ENCODE measurements at places on chromosomes 1 and 21.

DNA sequence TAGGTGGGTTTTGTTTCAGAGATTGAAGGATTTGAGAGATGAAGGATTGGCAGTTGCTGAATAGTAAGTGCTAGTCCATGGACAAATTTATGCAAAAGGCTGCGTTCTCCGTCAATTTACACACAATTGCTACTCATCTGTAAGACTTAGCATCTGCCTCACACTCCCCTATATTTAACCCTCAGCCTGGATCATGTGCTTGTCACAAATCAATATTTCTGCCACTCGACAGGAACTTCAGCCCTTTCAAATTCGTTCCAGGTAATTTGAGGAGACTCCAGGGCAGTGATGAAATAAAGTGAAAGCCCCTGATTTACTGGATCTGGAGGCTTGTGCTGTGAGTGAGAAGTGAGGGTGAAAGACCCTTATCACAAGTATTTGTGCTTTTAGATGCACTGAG, 105.6 kb upstream of the UBE2U start:
- no peak for DNase-seq

DNA sequence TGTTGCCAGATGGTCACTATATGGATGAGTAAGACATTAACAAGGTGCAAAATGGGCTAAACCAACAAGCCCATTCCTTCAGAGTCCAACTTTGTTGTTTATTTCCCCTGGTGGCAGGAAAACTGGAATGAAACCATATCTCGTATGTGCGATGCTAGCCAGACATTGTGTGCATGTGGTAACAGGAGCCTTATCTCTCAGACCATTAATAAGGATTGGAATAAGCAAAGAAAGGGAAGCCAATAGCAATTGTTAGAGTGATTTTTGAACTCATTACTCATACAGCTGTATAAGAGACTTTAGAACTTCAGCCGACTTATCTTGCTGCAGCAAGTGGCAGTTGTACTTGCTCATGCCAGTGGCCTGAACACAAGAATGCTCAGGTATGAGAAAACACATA, 30.0 kb upstream of the HMCN1 start:
- DNase-seq: no peak

- DNase-seq: no peak
Observed at GRCh38 chr1:86748622-86749373, 44.4 kb downstream of the SH3GLB1 start.

- DNase-seq: no peak
Observed at GRCh38 chr1:8382051-8382505, 64.2 kb downstream of the SLC45A1 start.

DNA sequence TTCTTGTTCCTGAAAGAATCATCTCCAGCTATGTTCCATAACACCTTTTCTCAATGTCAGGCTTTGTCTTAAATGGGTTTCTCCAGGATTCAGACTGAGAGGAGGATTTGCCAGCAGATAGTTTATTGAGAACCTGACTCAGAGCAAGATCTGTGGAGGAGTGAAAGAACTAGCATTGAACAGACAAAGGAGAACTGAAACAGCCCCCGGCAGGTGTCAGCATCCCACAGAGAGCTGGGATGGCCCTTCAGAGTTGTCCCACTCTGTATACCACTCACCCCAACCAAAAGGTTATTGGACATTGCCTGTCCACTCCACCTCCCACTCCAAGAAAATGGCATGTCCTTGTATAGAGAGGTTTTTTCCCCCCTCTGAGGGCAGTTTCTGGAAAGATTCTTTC, 270.7 kb downstream of the PAPPA2 start:
- no peak for DNase-seq

GRCh38 chr1:205536759-205537361, 32.4 kb downstream of the CDK18 start:
- DNase-seq: no peak

DNA sequence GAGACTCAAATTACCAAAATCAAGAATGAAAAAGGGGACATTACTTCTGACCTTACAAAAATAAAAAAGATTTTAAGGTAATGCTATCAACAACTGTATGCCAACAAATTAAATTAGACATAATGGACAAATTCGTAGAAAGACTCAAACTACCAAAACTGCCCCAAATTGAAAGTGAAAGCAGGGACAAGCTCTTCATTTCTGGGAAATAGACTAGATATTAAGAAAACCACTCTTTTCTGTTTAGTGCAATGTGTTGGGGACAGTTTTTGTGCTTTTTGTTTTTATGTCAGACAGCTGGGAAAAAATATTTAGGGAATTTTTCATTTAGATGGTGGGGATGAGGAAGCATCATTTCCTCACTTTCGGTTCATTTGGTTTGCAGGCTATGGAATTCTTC, 4.9 kb upstream of the GBP1 start:
- no peak for DNase-seq

DNA sequence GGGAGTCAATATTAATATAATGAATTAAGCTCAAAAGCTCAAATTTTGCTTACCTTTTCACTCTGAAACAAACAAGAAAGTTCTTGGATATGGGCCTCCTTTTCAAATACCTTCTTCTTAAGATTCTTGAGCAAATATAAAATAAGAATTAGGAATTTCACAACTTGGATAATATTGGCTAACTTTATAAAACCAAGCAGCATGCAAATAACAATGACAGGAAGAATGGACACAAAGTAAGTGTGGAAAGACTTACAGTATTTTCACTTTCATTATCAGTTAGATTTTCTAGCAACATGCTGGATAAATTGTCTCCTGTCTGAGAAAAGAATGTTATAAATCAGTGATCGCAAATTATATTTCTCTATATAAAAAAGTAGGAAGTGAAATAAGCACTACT, 13.2 kb downstream of the ODF2L start:
- DNase-seq: no peak

- DNase-seq: no peak
Observed at GRCh38 chr1:173478094-173478674, 1.0 kb downstream of the PRDX6 start.

- DNase-seq: no peak
Observed at GRCh38 chr1:241675983-241676382, 23.9 kb downstream of the WDR64 start.

DNA sequence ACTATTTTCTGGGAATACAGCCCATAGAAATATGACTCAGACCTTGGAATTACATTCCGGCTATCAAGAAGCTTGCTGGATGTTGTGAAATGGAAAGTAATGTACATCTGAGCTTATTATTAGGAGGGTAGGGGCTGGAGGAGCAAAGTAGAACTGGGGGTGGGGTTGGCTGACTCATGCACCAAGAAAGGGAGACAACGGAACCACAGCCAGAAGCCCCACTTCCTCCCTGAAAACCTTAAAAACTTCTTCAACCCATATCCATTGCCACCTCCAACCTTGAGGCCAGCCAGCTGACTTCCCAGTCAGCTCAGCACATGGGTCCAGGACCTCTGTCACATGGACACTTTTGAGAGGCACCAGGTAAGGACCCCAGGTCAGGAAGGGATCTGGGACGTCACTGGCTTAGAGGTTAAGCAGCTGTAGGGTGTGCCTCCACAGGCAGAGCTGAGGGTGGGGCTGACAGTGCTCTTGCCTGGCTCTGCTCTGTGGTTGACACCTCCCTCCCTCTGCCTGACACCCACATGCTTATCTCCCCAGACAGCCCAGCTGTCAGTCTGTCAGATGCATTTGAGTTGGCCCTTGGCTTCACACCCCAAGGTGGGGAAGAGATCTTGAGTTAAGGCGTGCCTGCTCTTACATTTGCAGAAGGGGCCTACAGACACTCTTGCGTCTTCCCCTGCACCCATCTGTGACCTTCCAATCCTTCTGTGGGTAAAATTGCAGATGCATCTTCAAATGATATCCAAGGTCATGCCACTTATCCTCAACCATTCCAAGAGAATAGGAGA, 5.7 kb upstream of the ZNF683 start:
- DNase-seq: no peak

- no peak for DNase-seq
Observed at GRCh38 chr1:223885614-223886013, 39.9 kb upstream of the TP53BP2 start.

DNA sequence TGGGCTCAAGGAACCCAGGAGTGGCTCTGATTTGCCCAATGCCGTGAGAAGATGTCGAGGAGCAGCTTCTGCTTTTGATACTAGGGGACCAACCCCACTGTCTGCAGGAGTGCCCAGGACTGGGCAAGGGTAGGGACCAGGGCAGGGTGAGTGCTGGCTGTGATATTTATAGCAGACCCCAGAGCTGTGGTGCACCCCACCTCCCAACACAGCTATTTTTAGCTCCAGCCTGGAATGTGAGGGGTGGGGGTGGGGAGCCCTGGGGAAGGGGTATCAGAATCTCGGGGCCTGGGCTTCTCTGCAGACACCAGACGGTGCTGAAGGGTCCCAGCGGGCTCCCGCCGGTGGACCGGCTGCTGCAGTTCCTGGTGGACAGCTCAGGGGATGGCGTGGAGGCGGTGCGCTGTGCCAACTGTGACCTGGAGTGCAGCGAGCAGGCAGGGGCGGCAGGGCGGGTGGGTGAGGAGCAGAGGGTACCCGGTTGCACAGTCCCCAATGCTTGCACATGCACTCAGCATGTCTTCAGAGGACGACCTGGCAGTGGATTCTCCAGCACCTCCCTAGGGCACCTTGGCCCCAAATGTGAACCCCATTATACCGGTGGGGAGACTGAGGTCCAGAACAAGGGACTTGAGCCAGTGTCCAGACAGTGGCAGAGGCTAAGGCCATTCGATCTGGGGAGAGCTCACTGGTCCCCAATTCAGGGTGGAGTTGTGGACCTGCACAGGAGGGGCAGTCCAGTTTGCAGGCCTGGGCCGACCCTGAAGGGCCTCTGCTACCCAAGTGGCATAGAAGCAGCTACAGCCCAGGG, 1.4 kb downstream of the RNF207 start:
- no peak for DNase-seq

- DNase-seq: no peak
Observed at GRCh38 chr1:8970870-8971337, 25.2 kb downstream of the CA6 start.

- no peak for DNase-seq
Observed at GRCh38 chr1:38243106-38243505, 196.5 kb upstream of the POU3F1 start.

DNA sequence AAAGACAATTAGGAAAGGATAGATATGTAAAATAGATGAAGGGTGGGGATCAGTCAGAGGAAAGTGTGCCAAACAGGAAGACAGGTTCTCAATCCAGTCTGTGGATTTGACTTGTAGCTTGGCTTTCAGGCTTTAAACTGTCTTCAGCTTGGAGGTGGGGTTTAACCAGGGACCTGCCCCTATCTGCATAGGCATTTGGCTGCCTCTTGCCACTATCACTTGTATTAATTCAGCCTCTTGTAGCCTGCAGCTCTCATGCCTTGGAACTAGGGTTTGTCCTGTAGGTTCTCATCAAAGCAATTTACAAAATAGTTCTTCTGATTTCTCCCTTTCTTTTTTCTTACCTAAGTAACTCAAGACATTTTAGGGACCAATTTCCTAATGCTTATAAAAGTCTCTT, 88.8 kb upstream of the PAXBP1 start:
- DNase-seq: no peak

DNA sequence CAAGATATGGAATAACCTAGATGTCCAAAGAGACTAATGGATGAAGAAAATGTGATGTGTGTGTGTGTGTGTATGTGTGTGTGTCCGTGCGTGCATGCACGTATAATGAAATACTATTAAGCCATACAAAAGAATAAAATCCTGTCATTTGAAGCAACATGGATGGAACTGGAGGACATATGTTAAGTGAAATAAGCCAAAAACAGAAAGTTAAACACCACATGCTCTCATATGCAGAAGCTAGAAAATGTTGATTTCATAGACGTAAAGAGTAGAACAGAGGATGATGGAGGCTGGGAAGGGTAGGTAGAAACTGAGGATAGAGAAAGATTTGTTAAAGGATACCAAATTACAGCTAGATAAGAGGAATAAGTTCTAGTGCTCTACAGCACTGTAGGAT, 133.7 kb downstream of the APP start:
- DNase-seq: no peak

DNA sequence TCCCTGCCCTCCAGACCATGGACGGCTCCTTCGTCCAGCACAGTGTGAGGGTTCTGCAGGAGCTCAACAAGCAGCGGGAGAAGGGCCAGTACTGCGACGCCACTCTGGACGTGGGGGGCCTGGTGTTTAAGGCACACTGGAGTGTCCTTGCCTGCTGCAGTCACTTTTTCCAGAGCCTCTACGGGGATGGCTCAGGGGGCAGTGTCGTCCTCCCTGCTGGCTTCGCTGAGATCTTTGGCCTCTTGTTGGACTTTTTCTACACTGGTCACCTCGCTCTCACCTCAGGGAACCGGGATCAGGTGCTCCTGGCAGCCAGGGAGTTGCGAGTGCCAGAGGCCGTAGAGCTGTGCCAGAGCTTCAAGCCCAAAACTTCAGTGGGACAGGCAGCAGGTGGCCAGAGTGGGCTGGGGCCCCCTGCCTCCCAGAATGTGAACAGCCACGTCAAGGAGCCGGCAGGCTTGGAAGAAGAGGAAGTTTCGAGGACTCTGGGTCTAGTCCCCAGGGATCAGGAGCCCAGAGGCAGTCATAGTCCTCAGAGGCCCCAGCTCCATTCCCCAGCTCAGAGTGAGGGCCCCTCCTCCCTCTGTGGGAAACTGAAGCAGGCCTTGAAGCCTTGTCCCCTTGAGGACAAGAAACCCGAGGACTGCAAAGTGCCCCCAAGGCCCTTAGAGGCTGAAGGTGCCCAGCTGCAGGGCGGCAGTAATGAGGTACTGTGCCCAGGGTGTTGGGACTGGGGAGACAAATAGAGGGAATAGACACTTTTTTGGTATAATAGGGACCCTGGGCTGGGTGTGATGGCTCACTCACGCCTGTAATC, 1.0 kb downstream of the ZBTB48 start:
- no peak for DNase-seq

DNA sequence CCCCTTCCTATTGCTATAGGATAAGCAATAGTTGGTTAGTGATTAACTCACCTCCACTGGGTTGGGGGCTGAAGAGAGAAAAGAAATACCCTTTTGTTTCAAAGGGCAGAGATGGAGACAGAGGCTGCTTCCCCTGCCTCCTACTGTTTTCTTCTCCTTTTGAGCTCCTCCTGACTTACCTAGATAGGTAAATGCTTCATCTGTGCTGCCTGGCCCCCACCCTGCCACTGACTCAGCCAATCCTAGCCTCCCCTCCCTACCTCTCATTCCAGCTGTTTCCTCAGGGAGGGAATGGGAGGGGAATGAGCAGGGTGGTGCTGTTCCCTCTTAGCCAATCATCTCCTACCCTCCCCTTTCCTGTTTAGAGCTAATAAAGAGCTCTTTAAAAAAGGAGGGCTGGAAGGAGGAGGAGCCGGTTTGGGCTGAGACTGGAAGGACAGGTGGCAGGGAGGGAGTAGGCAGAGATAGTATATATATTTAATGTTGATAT, at the start of gene C1orf116:
Gene C1orf116 (minus strand): TSS at position 229 of the 490 bp plus-strand sequence. CDS start 5,158 bp downstream, outside the sequence.
- peak; percentile 17 for DNase-seq

DNA sequence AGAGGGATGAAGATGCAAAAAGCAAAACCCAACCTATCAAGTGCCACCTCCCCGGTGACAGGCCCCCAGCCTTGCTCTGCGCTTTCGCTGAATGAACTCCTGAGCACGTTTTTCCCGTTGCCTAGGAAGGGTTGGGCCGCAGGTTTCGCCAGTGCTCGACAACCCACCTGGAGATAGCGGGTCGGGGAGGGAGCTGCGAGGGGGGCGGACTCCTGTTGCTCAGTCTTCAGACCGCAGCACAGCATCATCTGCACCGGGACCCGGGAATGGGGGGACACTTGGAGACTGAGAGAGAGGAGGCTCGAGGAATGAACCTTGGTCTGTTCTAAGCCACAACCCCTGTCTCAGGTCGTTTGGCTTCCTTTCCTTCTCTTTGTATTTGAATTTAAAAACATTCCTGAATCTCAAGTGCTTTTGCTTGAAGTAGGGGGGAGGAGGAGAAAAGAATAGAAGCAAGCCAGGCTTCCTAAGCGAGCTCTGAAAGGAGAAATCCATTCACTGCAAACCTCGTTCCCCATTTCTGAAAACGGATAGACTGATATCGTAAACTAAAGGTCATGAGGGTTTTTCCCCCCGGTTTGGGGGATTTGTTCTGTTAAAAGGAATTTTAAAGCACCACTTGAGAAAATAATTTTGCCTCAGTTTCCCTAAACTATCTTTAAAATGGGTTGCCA, 1.2 kb downstream of the AK5 start:
- DNase-seq: no peak

All from NCI-H1092 (cell line).